Epithelial cell of esophagus (primary cell): ENCODE measurements at places on chromosomes 11 and 22.

- DNase-seq, result no peak
These were observed 50.1 kb downstream of the ACER3 start for GRCh38 chr11:76910620-76911414.

- peak; percentile 48 for DNase-seq
These were observed at the start of gene MFNG for GRCh38 chr22:37486224-37486845. MFNG (minus strand) TSS chr22:37486384; CDS start chr22:37486177, 207 bp downstream.

DNA sequence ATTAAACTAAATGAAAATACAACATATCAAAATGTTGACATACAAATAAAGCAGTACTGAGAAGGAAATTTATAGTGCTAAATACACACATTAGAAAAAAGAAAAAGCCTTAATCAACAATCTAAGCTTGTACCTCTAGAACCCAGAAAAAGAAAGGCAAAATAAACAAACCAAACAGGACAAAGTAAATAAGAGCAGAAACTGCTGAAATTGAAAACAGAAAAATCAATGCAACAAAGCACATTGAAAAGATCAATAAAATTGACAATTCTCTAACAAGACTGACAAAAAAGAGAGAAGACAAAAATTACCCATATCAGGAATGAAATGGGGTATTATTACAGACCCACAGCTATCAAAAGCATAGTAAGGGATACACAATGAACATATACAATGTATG lies 21.0 kb downstream of the DCUN1D5 start:
- DNase-seq, result no peak

- DNase-seq, result no peak
These were observed 367.4 kb upstream of the ARHGAP42 start for GRCh38 chr11:100319691-100320090.

DNA sequence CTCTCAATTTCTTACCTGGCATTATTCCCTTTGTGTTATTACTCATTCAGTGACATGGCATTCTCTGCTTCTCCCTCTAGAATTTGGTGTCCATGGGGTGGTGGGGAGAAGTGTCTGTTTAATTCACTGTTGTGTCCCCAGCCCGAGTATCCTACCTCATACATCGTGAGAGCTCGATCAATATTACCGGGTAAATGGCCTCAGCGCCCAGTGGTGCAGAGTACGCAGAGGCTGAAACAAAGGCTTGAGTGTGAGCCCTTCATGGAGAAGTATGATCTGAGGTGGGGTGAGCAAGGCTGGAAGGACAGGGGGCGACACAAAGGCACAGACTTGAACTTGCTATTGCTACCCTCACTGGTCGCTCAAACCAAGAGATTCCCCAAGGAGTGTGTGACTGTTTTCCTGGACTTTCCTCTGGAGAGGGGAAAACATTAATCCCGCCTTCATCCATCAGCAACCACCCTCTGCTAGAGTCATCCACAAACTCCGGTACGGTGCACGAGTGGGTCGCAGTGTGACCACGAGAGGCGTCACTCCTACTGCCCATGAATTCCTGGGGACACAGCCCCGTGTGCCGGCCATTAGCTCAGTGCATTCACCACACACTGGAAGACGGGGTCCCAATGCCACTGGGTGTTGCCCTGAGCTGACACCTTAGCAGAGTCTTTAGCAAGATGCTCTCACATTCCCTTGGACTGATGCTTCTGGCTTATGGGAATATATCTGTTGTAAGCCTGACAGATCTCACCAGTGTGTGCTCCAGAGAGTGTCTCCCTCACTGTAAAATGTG lies 35.0 kb upstream of the CCND1 start:
- DNase-seq, result no peak

GRCh38 chr11:134038897-134039470 lies 29.9 kb upstream of the JAM3 start:
- no peak for DNase-seq

DNA sequence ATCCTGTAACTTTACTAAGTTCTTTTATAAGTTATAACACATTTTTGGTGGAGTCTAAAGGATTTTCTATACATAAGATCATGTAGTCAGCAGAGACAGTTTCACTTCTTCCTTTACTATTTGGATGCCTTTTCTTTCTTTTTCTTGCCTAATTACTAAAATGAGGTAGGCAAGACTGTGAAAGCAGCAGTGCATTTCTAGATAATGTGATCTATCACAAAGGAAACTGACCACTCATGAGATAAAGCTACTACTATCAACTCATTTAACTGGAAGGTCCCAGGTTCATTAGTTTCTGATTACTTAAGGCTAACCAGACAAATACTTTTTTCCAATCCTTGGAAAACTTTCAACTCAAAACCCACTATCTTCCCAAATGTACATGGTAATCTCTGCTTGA lies 196.2 kb upstream of the E2F8 start:
- no peak for DNase-seq

GRCh38 chr11:89458716-89459115 lies 32.5 kb downstream of the NOX4 start:
- no peak for DNase-seq

- DNase-seq, result no peak
These were observed 987 bp downstream of the C1QTNF6 start for GRCh38 chr22:37186997-37187522.

- DNase-seq, result peak; percentile 74
These were observed 6.9 kb upstream of the RAD9A start for GRCh38 chr11:67384851-67385366.

DNA sequence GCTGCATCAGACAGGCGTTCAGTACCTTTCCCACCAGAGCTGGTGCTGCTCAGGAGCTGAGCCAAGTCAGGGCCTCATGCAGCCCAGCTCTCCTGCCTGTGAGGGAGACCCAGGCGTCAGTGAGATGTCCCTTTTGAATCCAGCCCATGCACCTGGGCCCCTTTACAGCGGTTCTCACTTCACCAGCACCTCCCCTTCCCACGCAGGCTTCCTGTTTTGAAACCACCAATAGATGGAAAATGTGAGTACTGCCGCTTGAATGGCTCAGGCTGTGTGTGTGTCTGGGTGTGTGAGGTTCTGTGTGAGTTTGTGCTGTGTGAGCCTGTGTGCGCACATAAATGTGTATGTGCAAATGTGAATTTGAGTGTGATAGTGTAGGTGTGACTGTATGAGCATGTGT lies 88.4 kb downstream of the UBASH3B start:
- no peak for DNase-seq

DNA sequence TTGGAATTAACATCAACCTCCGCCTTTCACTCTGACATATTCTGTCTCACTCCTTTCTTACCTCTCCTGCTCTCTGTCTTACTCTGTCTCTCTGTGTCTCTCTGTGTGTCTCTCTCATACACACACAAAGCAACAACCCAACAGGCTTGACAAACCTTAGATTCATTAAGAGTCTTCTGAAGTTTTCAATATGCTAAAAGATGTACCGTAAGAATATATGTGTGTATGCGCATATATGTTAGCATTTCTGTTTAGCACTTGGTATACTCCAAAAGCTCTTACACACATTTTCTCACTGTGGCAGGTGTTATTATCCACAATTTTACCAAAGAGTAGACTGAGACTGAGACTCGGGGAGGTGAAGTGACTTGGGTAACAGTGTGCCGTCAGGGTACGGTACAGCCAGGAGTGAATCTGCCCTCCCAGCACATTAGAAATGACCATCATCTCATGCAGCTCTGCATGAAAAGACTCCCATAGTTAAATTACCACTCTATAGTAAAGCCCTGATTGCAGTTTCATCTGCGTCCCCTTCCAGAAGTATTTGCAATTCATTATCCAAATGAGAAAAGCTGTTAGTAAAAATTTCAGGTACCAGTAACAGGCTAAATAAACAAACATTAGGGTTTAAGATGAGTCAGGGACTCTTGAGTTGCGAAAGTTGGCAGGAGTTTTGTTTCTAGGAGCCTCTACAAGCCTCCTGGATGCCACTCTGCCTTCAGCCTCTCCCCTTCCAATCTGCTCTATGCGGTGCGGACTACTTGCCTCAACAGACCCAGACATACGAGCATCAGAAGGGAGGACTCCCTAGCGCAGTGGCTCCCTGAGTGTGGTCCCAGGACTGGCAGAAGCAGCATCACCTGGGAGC lies 195.2 kb upstream of the TMEM45B start:
- peak; percentile 92 for DNase-seq

DNA sequence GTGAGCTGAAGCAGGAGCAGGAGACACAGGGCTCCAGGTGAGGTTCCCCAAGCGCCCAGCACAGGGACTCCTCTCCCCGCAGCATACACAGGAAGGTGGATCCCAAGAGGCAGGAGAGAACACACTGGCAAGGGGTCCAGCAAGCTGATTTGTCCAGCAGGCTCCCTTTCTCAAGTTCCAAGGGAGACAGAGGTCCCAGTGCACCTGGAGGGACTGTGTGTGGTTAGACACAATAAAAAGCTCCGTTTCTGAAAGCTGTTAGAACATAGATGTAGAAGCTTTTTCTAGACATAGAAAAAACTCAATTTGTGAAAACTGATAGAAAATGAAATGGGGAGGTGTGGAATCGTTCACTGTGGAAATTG lies 1.8 kb downstream of the CALCB start:
- no peak for DNase-seq

DNA sequence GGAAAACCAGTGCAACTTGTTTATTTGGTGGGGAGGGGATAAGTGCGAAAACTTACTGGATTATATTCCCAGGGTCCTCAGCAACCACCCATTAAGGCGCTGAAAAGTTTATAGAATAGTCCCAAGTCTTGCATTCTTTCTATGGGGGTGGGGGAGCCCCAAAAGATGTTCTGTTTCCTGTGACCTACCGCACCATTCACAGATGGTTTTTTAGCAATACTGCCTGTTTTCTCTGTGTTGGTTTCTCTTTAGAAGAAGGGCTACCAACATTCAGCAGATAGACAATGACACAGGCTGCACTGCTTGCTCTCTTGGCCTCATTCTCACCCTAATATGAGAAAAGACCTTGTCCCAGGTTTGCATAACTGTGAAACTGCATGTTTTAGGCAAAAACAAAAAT lies 86.5 kb downstream of the FAM76B start:
- DNase-seq, result no peak

DNA sequence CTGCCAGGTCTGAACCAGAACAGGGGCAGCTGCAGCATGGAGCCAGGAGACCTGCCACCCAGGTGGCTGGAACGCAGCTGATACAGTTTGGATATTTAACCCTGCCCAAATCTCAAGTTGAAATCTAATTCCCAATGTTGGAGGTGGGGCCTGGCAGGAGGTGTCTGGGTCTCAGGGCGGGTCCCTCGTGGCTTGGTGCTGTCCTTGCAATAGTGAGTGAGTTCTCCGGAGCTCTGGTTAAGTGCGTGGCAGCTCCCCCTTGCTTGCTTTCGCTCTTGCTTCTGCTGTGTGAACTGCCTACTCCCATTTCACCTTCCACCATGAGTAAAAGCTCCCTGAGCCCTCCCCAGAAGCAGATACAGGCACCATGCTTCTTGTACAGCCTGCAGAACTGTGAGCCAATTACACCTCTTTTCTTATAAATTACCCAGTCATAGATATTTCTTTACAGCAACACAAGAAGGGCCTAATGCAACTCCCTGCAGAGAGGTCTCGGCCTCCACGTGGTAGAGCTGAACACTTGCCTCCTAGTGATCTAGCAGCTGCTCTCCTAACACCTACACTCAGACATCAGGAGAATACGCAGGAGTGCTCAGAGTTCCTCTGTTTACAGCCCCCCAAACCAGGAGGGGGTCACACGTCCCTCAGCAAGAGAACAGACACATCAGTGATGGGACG lies 203.7 kb downstream of the CTTN start:
- no peak for DNase-seq

GRCh38 chr11:64771861-64772260 lies 6.5 kb downstream of the SF1 start:
- no peak for DNase-seq

- DNase-seq, result no peak
These were observed 1171.4 kb downstream of the TBC1D22A start for GRCh38 chr22:47933891-47934290.

DNA sequence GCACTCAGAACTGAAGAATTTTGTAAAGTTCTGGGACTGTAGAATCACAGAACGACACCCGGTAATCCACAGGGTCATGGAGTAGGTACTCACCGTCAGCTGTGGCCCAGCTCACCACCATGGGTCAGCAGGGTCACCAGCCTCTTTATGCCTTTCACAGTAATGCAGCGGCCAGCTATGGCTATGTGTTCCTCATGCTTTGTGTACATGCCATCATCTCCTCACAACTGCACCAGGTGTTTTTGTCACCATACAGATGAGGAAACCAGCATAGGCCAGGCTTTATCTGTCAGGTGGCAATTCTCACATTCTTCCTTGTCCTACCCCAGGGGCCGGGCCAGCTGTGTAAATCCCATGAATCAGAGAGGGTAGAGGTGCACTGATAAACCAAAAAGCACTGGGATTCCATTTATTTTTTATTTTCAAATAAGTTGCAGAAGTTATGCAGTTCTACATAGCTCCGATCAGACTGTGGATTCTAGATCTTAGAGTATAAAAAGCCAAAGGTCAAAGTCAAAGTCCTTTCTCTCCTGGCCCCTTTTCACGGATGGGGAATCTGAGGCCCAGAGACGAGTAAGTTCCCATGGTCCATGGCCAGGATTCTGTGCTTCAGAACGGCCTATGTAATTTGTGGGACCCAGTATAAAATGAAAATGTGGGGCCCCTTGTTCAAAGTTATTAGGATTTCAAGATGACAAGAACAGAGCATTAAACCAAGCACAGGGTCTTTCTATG lies 17.5 kb downstream of the TSKU start:
- no peak for DNase-seq

GRCh38 chr11:66891851-66892660 lies 35.2 kb downstream of the LRFN4 start:
- DNase-seq, result peak; percentile 98

GRCh38 chr11:120778685-120779490 lies 245.0 kb upstream of the TBCEL start:
- no peak for DNase-seq

DNA sequence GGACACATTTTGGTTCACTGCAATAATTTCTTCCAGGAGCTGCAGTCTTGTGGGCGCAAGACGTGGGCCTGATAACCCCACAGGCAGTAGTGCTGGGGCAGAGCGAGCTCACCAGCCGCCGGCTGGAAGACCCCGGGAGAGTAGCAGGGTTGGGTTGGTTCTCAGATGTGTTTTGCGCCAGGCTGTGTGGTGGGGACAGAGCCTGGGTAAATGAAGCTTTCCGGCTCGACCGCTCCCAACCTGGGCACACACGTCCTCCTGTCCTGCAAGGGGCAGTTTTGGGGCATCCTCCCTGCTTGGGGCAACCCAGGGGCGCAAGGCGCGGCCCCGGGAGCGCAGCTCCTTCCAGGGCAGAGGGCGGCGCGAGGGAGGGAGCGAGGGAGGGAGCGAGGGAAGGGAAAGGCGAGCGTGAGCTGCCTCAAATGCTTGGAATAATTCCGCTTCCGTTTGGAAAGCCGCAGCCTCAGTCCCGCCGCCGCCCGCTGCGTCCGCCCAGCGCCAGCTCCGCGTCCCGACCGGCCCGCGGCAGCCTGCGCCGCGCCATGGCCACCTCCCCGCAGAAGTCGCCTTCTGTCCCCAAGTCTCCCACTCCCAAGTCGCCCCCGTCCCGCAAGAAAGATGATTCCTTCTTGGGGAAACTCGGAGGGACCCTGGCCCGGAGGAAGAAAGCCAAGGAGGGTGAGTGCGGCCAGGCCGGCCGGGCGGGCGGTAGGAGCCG lies at the start of gene PARVA:
TSS of gene PARVA (plus strand) at position 466 of the 718 bp plus-strand sequence. CDS start at position 543, 77 bp downstream.
- DNase-seq, result peak; percentile 71

GRCh38 chr11:61411589-61411988 lies 18.2 kb downstream of the CPSF7 start:
- DNase-seq, result no peak

- DNase-seq, result no peak
These were observed 38.0 kb downstream of the IGSF9B start for GRCh38 chr11:133918608-133919260.
